ENCODE measurements at places on chromosomes 11 and 22.

DNA sequence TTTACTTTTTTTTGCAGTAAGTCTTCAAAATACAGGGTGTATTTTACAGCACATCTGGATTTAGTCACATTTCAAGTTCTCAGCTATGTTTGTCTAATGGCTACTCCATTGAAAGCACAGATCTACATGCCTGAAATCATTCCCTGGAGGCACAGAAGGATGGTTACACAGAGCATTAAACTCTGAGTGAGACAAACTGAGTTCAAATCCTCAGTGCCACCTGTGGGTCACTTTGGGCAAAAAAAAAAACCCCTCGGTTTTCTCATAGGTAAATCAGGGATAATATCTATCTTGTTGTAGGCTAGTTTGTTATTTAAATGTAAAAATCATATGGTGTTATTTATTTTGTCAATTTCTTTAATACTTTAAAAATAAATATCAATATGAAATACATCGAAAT, 7.7 kb downstream of the ANKRD49 start:
- DNase-seq = no peak

DNA sequence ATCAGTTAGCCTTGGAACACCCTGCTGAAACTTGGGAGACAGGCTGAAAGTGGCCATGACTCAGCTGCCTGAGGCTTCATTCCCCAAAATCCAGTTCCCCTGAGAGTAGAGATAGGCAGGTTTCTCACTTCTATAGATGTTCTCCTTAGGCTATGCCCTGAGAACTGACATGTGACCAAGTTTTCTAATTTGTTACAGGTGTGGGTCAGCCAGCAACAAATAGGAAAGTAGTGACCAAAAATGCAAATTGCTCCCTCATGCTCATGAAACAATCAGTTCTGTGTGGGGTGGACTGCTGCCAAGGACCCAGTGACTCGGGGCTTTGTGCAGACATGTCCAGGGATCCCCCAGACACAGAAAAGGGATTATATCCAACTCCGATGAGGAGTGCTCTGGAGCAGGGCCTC, 7.3 kb upstream of the CCDC15 start:
- DNase-seq = no peak

DNA sequence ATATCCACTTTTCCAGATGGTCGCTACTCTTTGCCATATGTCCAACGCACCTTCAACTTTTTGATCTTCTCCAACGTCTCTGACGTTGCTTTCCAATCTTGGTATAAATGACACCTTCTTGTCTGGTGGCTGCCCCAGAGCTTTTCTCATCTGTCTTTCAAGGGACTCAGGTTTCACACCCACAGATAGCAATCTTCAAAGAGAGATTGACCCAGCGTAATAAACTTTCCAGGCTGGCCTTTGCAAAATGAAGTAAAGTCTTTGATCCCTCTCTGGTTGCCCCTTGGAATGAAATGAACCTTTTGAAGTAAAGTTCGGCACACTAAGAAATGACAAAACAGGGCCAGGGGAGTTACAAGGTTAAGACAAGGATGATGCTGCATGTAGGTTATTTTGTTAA, 138.4 kb upstream of the BDNF start:
- no peak for DNase-seq

GRCh38 chr11:125329786-125330185, 165.2 kb downstream of the PKNOX2 start:
- no peak for DNase-seq

- peak; percentile 38 for DNase-seq
Observed at GRCh38 chr11:133927690-133928627, 28.8 kb downstream of the IGSF9B start.

DNA sequence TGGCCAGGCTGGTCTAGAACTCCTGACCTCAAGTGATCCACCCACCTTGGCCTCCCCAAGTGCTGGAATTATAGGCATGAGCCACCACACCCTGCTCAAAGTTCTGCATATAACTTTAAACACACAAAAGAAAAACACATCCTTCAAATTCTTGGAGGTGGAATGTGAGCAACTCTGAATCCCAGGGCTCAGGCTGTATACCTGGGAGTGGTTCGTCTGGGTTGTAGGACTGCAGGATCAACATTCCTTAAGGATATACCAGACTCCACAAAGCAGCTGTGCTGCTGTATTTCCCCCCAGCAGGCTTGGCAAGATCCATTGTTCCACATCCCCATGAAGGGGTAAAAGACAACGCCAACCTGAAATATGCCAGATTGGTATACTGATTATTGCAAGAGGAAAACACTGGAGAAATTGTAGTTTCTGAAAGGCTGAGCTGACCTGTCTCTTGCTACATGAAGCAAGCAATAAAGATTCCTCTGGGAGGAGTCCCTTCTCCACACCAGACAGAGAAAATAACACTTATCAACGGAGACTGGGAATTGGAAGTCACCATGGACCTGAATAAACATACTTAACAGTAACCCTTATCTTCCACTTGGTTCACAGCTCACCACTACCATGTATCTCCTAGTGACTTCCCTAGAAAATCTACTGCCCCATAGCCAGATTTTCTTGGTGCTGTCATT, 12.2 kb upstream of the RPS3 start:
- no peak for DNase-seq

GRCh38 chr11:111737444-111738210, 28.6 kb downstream of the PPP2R1B start:
- DNase-seq = no peak

DNA sequence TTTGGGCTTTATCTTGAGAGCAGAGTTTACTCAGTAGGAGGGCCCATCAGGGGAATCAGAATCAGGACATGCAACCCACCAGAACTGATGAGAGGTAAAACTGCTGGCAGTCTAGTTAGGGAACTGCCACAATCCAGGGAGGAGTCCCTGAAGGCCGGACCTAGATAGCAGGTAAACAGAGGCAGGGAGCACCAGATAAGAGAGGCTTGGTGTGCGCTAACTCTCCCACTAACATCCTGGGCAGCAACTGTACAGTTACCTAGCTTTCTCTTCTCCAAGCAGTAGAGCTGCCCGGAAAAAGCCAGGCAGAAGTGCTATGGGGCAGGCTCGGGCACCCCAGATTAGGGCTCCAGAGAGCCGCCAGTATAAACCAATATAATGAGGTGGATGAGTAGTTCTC, 865 bp upstream of the AMOTL1 start:
- DNase-seq = no peak

GRCh38 chr22:22914726-22915669, 27.4 kb downstream of the IGLL5 start:
- no peak for DNase-seq

DNA sequence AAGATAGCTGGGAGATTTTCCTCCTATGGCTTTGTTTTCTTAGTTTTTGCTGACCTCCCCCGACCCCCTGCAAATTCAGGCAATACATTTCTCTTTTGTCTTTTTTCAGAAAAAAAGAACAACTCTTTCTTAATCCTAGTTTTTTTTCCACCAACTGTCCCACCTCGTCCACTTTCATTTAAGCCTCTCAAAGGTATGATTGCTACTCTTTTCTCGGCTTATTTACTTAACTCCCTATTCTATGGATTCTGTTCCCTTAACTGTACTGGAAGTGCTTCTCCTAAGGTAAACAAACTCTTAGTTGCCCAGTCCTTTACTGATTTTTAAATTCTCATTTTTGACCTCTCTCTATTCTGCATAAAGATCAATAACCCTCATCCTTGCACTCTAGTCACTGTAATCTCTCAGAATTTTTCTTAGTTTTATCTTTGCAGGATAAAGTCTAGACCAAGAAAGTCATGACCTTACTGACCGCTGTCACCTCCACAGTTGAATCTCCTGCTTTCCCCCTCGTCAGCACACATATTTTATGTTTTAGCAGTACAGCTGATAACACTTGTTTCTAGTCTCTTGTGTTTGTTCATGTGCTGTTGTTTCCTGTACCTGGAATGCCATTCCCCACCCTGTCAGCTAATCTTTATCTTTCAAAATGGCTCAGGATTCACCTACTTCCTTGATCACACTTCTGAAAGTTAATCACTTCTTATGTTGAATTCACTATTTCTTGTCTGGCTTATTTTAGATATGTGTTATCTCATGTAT, 14.9 kb downstream of the TBCEL start:
- DNase-seq = no peak

GRCh38 chr11:45405916-45406670, 120.0 kb upstream of the SYT13 start:
- no peak for DNase-seq

- DNase-seq = no peak
Observed at GRCh38 chr11:57322256-57323166, 2.2 kb downstream of the TNKS1BP1 start.

DNA sequence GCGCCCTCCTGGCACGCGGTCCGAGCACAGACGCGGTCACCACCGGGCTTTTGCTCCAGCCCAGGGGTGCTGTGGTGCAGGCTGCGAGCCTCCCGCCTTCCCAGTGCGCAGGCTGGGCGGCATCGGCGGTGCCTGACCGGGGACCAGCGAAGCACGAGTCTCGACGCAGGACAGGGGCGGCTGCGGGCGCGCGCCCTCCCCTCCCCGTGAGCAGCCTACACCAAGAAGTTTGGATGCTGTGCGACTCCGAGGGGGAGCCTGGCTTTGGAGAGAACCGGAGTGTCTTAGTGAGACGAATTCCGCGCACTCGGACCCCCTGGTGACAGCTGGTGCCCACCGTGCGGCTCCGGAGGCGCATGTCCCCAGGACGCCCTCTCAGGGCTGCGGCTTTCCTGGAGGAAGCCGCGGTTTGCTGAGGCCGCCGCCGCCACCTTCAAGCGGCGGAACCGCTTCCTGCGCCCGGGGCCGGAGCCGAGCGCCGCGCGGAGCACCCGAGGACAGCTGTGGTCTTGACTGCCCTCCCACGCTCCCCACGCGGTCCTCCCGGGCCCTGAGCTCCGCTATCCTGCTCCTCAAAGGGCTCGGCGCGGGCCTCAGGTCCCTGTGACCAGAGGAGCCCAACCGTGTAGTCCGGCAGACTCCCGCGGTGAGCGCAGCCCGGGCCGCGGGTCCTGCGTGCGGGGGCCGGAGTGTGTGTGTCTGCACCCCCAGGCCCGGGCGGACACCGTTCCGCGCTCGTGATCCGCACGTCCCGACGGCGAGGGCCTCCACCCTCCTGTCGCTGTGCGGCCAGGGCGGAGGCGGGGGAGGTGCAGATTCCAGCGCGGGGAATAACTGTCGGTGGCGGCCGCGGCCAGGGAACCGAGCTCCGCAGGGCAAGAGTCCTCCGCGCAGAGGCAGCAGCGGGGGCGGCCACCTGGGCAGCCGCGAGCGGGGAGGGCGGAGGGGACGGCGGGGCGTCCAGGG, 1.7 kb downstream of the FGF3 start:
- DNase-seq = no peak

GRCh38 chr11:110565357-110566336, 135.9 kb downstream of the FDX1 start:
- DNase-seq = no peak

DNA sequence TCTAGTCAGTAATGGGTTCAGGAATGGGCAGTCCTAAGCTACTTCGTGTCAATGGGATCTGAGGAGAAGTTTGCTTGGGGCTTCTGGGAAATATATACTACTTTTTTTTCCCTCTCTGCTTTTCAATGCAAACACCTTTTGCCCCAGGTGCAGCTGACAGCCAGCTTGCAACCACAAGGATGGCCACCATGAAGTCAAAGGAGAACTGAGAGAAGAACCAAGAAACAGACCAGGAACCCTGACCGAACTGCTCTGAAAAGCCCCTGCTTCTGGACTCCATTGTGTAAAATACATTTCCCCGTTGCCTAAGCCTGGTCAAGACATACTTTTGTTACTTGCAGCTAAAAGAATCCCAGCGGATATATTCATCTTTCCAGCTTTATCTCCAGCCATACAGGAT, 20.1 kb upstream of the CD44 start:
- DNase-seq = no peak

- no peak for DNase-seq
Observed at GRCh38 chr22:17957693-17958092, 66.7 kb downstream of the MICAL3 start.

DNA sequence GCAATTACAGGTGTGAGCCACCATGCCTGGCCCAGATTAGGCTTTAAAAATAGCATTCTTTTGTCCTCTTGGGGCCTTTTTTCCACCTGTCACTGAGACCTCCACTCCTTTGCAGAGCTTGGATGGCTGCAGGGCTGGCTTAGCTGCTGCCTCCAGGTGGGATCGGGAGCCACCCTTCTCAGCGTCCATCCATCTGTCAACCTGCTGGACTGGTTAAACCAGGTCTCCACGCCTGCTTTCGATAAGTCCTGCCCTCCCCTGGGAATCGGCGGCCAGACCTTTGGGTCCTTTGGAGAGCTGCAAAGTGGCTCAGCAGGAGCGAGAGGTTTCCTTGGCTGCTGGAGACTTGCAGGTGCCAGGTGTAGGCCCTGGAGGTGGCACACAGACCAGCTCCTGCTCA, 23.4 kb upstream of the GRAMD4 start:
- DNase-seq = no peak

DNA sequence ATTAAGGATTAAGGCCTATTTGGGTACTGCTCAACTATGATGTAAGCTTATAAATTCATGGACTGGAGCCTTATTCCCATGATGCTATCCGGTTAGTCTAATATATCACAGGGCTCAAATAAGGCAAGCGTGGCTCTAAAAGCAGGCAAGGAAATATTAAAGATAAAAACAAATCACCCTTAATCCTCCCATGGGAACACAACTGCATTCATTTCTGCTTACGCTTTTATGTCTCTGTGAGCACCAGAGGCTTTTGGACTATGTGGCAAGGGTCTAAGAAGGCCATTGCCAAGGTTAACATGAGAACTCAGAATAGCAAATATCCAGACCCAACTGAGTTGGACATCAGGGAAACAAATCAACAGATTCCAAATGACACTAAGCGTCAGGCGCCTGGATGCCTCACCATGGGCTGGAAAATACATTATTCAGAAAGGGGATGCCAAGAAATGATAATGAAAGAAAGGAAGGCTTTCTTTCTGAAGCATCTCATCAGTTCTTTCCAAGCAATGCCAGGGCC, 138.1 kb downstream of the SLC1A2 start:
- DNase-seq = no peak

Measured in activated CD8-positive, alpha-beta memory T cell treated with anti-CD3 and anti-CD28 coated beads for 48 hours (primary cell).